ENCODE measurements at places on chromosomes 3 and 15.
A peak's percentile ranks its signal among the peaks of the same experiment; 100 is the strongest.

DNA sequence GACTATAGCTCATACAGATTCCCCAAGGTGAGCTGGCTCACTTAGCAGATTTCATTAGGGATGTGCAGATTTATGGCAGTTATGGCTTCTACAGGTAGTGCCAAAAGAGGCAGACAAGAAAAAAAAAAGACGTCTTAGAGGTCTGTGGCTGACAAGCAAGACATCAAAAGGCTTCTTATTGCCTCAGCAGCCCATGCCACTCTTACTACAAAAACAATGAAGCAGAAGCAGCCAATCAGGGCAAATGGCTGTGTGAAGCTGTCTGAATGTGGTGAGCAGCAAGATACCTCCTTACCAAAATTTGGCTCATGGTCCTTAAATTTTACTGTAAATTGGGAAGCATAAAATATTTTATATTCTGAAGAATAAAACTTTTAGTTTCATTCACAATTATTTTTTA is 557.5 kb upstream of the GOLIM4 start:
- DNase-seq, result no peak

DNA sequence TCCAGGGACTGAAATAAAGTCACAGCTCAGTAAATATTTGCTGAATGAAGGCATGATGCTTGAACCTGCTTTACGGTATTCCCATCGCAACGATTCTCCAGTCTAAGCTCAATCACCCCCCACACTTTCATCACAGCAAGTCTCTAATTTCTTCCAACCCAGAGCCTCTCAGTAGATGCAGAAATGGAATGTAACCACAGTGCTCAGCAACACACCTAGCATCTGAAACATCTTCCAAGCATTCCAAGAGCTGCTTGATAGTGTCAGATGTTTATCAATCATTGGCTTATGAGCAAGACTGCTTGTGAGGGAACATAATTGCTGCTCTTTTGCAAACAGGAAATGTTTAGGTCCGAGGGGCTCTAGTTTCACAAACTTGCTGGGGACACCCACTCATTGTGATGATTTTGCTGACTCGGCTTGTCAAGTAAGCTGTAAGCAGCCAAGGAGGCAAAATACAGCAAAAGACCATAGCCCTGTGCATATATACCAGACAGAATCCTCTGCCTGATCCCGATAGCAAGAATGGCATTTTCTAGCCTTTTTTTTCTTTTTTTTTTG is 751.2 kb downstream of the NR2F2 start:
- DNase-seq, result no peak

DNA sequence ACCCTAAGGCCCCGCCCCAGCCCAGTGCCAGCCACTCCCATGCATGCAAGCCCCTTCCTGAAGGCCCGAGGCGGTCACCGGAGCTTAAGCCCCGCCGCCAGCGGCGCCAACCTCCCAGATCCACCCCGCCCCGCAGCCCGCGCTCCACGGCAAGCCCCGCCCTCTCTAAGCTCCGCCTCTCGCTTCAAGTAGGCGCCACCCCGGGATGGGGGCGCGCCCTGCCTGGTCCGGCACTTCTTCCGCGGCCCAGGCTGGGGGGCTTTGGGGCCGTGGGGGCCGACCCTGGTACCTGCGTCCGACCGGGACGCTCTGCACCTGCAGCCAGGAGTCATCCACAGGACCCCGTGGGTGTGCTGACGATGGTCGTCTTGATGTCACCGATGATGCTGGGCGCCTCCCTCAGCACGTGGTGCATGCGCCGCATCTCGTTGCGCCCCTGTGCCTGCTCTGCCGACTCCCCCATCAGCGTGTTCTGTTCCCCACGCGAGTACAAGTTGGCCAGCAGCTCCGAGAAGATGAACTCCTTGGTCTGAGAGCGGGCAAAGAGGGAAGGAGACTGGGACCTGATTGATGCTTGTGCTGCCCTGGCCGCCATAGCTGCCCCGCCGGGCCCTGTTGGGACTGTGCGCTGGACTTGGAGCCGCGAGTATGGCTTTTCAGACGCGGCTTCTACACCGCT is 26.1 kb upstream of the CSPG4 start:
- peak; percentile 79 for DNase-seq

GRCh38 chr3:39052583-39052982 is 767 bp downstream of the WDR48 start:
- no peak for DNase-seq

DNA sequence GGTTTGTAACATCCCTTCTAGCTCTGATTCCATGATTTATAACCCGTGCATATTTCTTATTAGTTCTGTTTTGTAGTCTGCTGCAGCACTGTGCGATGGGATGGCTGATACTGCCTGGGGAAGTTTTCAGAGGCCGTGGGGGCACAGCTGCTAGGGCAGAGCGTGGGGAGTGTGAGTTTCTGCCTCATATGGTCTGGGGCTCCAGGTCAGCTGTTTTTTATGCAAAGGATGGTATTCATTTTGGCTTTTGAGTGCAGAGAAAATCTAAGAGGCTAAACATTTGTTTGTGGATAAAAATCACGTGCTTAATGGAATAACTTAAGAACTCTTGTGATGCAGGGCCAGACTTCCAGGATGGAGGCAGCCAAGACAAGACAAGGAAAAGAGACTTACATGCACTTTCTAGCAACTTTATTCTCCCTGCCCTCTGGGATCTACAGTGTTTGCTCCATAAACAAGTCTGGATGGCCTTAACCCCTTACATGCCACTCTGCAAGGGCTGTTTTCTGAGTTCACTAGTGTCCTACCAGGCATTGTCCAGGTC is 45.5 kb upstream of the CFAP161 start:
- DNase-seq, result no peak

- no peak for DNase-seq
These were observed 135.4 kb upstream of the LINGO1 start for GRCh38 chr15:77768107-77768506.

DNA sequence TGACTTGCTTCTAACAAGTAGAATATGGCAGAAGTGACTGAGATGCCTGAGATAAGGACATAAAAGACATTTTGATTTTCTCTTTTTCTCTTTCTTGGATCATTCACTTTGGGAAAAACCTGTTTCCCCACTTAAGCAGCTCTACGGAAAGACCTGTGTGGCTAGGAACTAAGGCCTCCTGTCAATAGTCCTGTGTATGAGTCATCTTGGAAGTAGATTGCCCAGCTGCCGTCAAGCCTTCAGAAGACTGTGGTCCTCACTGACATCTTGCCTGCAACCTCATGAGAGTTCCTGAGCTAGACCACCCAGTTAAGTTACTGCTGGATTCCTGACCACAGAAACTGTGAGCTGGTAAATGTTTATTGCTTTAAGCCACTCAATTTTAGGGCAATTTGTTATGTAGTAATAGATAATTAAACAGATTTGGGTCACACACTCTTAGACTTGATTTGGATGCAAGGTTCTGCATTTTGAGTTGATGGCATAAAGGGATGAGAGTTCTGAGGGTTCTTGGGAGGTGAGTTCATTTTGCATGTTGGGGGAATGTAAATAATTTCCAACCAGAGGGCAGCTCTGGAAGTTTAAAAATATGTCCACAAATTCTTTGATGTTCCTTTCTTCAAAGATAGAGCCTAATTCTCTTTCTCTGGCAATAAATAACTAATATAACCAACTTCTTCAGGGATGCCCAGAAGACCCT is 229.2 kb downstream of the SQOR start:
- no peak for DNase-seq

DNA sequence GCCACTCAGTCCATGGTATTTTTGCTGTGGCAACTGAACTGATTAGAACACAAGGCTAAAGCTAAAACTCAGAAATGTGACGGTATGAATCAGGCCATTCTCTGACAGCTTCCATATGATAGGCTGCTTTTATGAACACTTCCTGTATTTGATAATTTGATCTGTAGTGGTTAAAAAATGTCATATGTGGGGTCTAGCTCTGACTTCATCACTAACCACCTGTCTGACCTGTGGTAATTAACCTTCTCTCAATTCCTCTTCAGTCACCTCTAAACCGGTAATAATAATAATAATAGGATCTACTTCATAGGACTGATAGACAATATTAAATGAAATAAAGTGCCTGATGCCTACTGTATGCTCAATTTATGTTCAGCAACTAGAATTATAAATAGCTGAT is 223.2 kb downstream of the MBNL1 start:
- no peak for DNase-seq

DNA sequence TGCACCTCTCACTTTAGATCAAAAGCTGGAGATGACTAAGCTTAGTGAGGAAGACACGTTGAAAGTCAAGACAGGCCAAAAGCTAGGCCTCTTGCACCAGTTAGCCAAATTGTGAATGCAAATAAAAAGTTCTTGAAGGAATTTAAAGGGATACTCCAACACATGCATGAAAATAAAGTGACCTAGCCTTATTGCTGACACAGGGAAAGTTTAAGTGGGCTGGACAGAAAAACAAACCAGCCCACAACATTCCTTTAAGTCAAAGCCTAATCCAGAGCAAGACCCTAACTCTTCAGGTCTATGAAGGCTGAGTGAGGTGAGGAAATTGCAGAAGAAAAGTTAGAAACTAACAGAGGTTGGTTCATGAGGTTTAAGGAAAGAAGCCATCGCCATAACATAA is 100.6 kb upstream of the PSMD6 start:
- DNase-seq, result no peak

- DNase-seq, result no peak
These were observed 59.6 kb downstream of the CD200R1L start for GRCh38 chr3:112786881-112787579.

GRCh38 chr3:169144731-169145130 is 518.8 kb downstream of the MECOM start:
- no peak for DNase-seq

DNA sequence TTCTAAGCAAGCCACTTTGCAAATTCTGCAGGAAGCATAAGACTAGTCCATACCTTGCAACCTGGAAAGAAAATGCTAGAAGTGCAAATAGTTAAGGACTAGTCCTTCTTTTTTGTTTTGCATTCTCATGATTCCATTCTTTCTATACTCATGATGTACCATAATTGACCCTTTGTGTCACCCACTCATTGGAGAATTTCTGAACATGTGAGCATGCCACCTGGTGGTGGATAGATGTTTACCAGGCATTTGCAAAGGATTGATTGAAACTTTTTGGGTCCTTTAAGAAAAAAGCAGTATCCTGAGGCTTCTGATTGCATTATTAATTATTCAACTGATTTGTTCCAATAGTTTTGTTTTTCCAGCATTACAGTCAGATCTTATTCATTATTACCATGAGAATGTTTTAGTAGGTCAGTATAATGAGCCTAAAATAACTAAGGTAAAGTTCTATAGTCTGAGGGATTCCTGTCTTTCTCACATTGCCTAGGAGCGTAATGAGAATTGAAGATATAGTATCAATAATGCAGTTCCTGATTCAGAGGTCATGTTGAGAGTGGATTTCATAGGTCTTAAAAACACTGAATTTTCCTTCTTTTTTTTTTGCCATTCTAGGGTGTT is 20.2 kb upstream of the DIPK2A start:
- no peak for DNase-seq

Measured in anterior cingulate cortex (tissue), 58 donors.